ENCODE measurements at places on chromosomes 3 and 15.

- DNase-seq: no peak
Observed at GRCh38 chr3:71322154-71322553, 261.4 kb downstream of the FOXP1 start.

- DNase-seq: no peak
Observed at GRCh38 chr15:99143242-99143641, 38.4 kb downstream of the SYNM start.

GRCh38 chr3:134351427-134351826 lies 22.8 kb downstream of the AMOTL2 start:
- no peak for DNase-seq

GRCh38 chr15:87518957-87519356 lies 737.6 kb downstream of the NTRK3 start:
- DNase-seq: no peak

DNA sequence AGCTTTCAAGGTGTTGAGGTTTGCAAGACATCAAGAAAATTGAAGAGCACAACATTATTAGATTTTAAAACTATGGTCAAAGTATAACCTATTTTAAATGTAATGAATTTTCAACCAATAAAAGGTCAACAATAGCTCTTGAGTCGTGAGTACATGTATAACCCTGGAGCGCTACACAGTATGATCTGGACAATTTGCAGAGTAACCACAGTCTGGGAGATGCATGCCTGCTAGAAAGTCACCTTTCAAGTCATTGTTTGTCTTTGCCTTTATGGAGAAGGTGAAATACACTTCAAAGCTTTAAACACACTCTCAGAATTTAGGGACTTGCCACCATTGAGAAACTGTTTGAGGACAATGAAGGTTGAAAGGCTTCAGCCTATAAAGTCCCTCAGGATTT lies 112.6 kb upstream of the ALCAM start:
- DNase-seq: no peak

GRCh38 chr15:69055251-69055650 lies 40.8 kb downstream of the NOX5 start:
- no peak for DNase-seq

- DNase-seq: no peak
Observed at GRCh38 chr3:42443292-42443691, 32.9 kb upstream of the LYZL4 start.

GRCh38 chr15:39878406-39878785 lies 41.7 kb downstream of the GPR176 start:
- no peak for DNase-seq

GRCh38 chr3:53375019-53375418 lies 27.7 kb upstream of the DCP1A start:
- DNase-seq: peak; percentile 57

GRCh38 chr3:43162230-43163084 lies 56.6 kb upstream of the POMGNT2 start:
- DNase-seq: no peak

DNA sequence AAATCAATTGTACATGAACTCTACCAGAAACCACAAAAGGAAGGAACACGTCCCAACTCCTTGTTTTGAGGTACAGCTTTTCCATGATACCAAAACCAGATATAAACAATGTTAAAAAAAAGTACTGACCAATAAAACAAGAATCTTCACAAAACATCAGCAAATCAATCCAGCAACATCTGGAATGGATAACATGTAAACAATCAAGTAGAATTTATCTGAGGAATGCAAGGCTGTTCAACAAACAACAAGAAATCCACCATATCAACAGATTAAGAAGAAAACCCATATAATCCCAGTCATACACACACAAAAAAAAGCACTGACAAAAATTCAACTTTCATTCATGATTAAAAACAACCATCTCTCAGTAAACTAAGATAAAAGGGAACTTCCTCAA lies 26.7 kb downstream of the TJP1 start:
- DNase-seq: no peak

- no peak for DNase-seq
Observed at GRCh38 chr15:69105451-69105985, 54.9 kb upstream of the GLCE start.

GRCh38 chr3:147426931-147427330 lies 17.8 kb downstream of the ZIC1 start:
- DNase-seq: no peak

DNA sequence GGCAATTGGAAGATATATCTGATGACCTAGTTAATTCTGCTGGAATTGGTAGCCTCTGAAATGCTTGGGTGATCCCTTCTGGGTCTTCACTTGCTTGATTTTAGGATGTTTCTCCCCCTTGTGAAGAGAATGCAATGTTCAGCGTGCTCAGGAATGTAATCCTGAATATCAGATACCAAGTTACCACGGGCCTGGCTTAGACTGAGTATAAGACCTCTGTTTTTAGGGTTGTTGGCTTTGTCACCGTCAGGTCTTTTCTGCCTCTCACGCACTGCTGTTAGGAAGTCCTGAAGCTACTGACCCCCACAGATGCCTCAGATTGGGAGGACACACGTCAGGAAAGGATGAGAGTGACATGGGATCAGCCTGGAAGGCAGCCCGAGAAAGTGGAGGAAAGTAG lies 198.5 kb downstream of the CDIN1 start:
- DNase-seq: no peak

DNA sequence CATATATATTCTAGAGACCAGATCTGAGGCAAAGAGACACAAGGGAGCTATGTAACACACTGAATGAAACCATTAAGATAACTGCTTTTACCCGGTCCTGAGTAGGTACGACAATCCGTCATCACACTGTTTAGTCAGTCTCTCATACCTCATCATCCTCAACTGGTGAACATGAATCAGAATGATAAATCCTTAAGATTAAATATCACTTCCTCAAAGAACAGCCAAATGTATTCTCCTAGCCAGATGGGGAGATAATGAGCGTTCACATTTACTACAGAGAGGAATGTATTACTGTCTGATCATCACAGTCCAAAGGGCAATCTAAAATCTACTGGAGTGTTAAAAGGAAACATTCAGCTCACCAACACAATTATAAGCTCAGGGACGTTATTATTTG lies 319.4 kb upstream of the STAC start:
- DNase-seq: no peak

DNA sequence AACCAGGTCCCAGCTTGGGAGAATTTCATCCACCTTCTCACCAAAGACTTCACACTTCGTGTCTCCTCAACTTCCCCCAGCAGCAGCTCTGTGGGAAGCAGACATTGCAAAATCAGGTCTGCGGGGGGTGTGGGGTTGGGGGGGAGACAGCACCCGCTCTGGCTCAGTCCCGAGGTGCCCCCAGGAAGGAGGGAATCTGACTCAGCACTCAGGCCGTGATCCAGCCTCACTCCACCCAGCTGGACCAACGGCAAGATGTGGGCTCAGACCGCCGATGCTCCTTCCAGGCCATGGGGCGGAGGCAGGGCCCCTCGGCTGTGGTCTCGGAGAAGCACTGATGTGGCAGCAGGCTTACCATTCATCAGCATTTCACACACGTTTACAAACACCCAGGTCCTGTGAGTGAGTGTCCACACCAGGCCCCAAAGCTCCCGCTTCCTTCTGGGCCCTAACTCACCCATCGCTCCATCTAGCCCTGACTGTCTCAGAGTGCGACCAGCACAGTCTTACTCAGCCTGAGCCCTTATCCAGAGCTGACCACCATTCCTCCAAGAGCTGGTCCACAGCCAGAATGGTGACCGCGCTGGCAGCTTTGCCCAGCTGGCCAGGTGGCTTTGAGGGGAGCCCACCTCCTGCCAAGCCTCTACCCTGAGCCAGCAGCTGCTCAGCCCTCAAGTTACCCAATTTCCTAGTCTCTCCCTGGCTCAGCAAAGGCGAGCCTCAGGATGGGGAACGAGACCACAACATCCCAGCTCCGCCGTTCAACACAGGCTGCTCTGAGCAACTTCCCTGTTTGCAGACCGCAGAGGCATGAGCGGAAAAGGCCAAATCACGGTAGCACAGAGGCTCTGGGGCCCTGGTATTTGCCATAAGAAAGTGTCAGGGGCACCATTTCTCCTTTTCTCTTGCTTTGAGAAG lies 3.3 kb downstream of the STAB1 start:
- no peak for DNase-seq

- DNase-seq: no peak
Observed at GRCh38 chr15:69954666-69955065, 143.1 kb downstream of the TLE3 start.

- no peak for DNase-seq
Observed at GRCh38 chr3:5194801-5195509, 7.4 kb downstream of the EDEM1 start.

DNA sequence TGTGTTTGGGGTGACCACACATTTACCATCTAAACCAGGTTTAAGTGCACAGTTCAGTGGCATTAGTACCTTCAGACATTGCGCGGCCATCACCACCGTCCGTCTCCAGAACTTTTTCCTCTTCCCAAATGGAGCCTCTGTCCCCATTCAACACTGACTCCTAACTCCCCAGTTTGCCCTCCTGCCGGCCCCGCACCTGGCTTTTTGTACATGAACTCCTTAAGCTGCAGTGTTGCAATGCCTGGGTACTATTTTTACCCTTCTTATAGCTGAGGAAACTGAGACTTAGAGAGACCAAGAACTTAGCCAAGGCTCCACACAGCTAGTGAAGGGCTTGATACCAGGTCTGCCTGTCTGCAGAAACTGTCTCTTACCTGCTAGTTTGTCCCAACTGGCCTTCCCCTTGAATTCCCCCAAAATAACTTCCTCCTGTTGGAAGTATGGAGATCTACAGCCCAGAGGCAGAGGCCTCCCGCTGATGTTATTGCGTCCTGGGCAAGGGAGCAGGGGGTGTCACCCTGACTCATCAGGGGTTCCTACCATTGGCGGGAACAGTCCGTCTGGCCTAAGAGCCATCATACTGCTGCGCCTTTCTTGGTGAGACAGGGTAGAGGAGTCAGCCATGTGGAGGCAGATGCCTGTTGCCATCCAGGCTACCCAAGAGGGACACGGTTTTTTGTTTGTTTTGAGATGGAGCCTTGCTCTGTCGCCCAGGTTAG lies 65.6 kb downstream of the GRIP2 start:
- no peak for DNase-seq

GRCh38 chr15:83066034-83066733 lies 868 bp downstream of the BTBD1 start:
- DNase-seq: no peak

DNA sequence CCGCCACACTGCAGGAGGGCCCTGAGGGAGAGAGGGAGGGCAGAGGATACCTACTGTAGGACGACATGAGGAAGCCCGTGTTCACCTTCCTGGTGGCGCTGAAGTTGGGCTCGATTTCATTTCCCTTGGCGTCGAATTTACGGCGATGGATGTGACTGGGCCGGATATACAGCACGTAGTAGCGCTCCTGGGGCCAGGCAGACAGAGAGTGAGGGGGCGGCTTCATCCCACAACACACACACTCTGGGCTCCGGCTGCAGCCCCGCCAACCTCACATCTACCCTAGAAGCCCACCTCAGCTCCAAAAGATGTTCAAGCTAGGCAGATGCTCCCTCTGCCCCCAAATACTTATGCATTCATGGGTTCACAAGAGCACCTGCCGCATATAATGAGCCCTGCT lies 4.5 kb downstream of the ARPIN start:
- no peak for DNase-seq

GRCh38 chr3:61612211-61613194 lies 51.1 kb downstream of the PTPRG start:
- DNase-seq: no peak

GRCh38 chr3:148791920-148792319 lies 35.7 kb upstream of the CPB1 start:
- no peak for DNase-seq

DNA sequence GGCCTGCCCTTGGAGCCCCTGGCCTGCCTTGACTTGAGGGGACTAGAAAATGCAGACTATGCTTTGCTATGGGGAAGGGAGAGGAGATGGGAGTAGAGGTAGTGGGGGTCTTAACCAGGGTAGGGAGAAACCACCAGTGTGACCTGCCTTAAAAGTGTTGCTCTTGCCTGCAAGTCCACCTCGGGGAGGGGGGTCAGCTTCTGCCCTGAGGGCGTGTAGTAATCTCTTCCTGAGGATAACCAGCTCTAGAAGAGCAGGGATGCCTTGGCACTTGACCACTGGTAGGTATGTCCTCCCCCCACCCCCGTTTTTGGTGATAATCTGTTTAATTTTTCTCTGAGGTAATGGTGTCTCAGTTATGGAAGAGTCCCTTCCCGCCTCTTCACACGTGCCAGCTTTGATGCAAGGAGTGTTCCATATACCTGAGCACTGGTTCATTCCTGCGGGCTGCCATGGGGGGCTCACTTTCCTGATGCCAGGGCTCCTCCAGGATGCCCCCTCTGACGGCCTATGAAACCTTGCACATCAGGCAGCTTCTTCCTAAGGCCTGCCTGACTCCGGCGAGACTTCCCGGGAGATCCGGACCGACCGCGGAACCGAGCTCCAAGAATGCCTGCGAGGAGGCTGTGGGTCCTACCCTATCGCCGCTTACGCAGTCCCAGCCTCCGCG lies 780 bp upstream of the P4HTM start:
- DNase-seq: no peak

- DNase-seq: no peak
Observed at GRCh38 chr3:13613343-13614190, 64.6 kb downstream of the FBLN2 start.

DNA sequence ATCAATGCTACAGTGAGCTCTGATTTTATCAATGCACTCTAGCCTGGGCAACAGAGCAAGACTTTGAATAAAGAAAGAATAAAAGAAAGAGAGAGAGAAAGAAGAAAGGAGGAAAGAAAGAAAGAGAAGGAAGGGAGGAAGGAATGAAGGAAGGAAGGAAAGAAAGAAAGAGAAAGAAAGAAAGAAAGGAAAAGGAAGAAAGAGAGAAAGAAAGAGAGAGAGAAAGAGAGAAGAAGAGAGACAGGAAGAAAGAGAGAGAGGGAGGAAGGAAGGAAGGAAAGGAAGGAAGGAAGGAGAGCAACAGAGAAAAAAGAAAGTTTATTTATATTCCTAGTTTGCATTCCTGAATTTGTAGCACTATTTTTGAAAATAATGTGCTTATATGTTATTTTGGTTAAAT lies 52.3 kb upstream of the ITGA11 start:
- DNase-seq: no peak

- no peak for DNase-seq
Observed at GRCh38 chr15:36977659-36978058, 122.7 kb downstream of the MEIS2 start.

DNA sequence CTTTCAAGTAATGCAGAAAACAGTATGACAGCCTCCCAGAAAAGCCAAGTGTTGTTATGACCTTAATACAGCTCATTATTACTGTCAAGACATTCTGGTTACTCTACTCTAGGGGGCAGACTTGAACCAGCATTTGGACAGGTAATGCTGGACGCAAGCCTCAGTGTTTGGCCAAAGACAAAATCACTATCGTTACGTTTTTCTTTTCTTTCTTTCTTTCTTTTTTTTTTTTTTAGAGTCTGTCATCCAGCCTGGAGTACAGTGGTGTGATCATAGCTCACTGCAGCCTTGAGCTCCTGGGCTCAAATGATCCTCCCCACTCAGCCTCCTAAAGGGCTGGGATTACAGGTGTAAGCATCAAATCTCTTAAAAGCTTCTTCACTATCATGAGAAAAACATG lies 29.4 kb upstream of the TMEM45A start:
- DNase-seq: no peak

- DNase-seq: no peak
Observed at GRCh38 chr15:60923925-60924324, 305.2 kb downstream of the RORA start.
